Activated T-helper 1 cell treated with anti-CD3 and anti-CD28 coated beads, Interleukin-12 subunit alpha, Interleukin-12 subunit beta, Interleukin-2, Interleukin-4 antibody, amounts not matched to agents 30 ng/mL and 10 ng/mL and 1 ng/mL, durations not matched to agents 14 hours and 24 hours and 36 hours (primary cell): ENCODE measurements at places on chromosomes 1 and 21.

DNA sequence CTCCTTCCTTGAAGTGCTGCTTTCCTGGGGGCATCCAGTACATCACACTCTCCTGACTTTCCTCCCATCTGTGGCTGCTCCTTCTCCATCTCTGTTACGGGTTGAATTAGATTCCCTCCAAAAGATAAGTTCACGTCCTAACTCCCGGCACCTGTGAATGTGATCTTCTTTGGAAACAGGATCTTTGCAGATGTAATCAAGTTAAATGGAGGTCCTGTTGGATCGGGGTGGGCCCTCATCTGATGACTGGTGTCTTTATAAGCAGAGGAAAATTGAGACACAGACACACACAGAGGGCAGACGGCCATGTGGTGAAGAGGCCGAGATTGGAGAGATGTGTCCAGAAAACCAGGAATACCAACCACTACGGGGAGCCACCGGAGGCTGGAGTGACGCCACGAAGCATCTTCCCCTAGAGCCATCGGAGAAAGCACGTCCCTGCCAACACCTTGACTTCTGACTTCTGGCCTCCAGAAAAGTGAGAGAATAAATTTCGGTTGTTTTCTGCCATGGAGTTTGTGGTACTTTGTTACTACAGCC, 36.0 kb downstream of the ZBTB18 start:
- DNase-seq: no peak

DNA sequence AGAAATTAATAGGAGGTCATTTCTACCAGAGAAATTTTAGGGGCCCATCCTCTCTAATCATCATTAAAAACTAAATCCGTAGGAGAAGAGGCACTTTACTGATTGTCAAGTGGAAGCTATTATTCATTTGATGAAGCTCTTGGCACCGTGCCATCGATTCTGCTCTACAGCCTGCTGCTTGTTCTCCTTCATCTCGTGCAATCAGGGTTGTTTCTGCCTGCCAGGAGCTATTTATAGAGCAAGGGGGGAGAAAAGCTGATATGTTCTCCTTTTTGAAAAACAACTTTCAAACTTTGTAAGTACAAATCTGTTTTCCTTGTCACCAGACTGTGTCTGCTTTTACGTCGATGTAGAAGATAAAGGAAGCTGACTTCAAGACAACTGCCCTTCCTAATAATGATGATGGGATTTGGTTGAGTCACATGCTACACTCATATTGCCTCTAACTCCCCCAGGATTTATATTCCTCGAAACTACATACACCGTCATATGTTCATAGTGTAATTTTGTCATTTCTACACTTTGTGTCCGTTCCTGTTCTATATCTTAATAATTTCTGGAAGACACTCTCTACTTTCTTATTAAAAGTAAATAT, 169.6 kb upstream of the LHX8 start:
- no peak for DNase-seq

- no peak for DNase-seq
Measured at GRCh38 chr1:6454856-6455751, 10.9 kb downstream of the TNFRSF25 start.

DNA sequence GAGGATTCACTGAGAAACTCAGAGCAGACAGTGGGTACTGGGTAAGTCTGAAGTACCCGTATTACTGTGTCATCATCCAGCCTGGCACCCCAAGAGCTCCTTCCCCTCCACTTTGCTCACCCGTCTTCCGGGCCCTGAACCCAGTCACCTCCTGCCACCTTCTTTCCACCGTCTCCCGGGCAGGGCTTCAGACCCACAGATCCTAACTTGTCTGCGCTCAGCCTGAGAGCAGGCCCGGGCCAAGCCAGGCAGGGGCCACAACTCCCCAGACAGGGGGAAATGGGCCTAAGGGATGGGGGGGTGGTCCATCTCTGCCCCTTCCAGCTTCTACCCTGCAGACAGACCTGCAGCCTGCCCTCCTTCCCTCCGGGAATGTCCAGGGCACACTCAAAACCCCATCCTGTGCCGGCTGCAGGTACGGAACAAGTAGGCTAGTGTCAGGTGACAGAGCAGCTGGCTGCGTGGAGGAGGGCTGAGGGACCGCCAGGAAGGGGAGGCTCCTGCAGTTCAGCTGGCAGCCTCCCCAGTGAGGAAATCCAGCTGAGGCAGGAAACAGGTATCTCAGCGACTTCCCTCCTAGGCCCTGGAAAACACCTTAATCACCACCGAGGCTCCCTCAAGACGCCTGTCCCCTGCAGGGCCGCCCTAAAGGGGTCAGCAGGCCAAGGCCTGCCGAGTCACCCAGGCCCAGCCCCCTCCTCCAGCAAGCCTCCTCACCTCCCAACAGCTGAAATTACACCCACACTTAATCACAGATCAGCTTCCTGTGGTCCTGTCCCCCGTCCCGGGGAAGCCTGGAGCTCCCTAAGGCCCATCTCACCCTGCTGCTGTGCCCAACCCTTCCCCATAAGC, 3.5 kb downstream of the HSPG2 start:
- no peak for DNase-seq

- peak; percentile 37 for DNase-seq
Measured at GRCh38 chr1:116498789-116499628, 71.8 kb downstream of the CD58 start.

DNA sequence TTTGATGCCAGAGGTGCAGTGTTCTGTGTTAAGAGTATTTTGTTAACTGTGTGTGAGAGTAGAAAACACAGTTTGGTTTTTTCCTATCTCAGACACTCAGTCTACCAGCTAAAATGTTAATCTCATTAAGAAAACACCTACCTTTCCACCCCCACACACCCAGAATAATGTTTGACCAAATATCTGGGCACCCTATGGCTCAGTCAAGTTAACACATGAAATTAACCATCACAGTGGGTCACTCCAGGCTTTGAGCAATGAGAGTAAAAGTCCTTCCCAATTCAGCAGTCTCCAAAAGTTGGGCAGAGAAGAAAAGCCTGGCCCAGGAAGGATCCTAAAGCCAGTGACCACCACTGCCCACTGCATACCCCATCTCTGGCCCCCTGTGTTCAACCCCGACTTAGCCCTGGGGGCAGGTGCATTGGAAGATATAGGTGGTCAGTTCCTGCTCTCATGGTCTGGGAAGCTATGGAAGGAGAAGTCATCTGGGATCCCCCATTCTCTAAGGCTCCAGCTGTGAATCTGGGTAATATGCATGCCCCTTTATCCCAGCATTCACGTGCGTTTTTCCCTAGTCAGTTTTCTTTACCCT, 50.2 kb upstream of the CSF3R start:
- no peak for DNase-seq
